ENCODE measurements at places on chromosomes 13 and 19.

DNA sequence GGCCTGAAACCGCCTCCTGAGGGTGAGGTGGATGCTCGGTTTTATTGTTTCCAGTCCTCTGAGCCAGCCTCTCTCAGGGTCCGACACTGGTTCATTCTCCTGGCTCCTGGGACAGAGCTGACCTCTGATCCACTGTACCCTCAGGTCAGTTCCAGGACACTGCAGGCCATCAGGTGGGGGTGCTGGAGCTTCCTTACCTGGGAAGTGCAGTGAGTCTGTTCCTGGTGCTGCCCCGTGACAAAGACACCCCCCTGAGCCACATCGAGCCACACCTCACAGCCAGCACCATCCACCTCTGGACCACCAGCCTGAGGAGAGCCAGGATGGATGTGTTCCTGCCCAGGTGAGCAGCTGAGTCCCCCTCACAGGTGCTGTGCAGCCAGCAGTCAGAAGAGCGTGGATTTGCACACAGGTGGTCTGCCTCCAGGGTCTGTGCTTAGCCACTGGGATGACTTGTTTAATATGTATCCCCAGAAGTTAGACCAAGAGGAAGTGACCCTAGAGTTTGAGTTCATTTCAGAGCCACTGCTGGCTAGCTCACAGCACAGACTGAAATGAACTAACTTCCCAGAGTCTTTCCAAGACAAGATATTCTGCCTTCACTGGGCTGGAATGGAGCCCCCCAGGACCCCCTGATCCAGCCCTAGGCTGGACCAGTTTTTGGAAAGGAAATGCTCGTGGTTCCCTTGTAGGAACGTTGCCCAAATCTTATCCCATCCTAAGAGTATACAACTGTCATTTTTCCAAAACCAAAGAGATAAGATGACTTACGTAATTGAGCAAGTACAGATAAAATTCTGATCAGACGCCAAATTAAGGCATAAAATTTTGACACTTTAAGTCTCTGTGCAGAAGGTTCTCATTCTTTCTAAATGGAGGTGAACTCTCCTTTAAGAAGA is 8.8 kb downstream of the SERPINE3 start:
- DNase-seq, result no peak

DNA sequence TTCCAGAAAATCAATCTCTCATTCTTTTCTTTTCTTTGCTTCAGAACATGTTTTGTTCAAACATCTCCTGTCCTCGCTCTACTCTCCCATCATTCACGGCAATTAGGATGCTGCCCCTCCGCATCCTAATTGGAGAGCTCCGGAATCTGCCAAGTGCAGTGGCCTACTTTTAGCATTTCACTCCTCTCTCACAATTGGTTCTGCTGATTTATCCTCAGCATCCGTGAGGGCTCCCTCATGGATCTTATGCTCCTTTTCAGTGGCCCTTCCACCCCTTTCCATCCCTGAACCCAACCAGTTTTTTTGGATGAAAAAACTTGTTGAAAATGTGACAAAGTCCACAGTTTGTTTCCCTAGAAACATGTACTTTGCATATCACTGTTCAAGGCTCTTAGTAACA is 22.4 kb downstream of the AMER2 start:
- DNase-seq, result no peak

GRCh38 chr19:19385896-19386869 is 19.3 kb upstream of the GATAD2A start:
- DNase-seq, result no peak

DNA sequence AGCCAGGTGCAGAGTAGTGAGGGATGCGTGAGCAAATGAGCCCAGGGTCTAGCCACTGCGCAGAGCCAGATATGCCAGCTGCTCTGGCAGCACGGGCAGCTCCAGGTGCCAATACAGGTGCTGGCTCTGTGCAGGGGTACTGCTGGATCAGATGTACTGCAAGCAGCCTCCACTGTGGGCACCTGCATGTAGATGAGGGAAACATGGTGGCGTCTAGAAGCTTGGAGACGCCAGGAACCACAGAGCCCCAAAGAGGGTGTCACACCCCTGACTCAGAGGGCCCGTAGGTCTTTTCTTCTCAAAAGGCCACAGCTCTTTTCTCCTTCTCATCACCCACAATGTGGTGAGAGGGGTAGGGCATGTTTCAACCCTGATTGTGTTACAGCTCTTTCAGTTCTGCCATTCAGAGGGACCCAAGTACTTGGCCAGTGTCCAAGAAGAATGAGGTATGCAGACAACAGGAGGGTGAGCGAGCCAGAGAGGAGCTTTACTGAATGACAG is 244.4 kb upstream of the SLITRK1 start:
- no peak for DNase-seq

DNA sequence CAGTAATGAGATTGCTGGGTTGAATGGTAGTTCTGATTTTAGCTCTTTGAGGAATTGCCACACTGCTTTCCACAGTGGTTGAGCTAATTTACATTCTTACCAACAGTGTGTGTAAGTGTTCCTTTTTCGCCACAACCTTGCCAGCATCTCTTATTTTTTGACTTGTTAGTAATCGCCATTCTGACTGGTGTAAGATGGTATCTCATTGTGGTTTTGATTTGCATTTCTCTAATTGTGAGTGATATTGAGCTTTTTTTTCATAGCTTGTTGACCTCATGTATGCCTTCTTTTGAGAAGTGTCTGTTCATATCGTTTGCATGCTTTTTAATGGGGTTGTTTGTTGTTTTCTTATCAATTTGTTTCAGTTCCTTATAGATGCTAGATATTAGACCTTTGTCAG is 245.0 kb downstream of the MTUS2 start:
- no peak for DNase-seq

- DNase-seq, result peak; percentile 85
Observed at GRCh38 chr19:23070353-23071146, 46.3 kb upstream of the ZNF730 start.

DNA sequence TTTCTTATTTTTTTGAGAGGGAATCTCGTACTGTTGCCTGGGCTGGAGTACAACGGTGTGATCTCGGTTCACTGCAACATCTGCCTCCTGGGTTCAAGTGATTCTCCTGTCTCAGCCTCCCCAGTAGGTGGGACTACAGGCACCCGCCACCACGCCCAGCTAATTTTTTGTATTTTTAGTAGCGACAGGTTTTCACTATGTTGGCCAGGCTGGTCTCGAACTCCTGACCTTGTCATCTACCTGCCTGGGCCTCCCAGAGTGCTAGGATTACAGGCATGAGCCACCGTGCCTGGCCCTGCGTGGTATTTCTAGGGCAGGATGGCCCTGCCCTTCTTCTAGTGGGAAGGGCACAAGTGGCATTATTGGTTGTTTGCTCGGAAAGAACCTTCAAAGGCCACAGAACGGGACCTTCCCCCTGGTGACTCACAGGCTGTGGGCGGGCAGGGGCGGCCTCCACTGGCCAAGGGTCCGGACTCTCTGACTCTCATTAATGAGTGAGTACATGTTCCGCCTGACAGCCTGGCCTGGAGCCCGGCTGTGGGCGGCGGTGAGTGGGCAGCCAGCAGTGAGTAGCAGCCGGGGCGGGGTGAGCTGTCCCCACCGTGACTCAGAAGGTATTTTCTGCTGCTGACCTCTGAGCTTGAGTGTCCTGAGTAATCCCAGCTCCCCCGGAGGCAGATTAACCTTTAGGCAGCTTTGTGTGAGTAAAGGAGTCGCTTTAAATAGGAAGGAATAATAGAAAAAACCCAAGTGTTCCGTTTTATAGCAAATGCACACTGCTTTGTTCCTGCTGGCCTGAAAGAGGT is 5.1 kb downstream of the DOT1L start:
- peak; percentile 87 for DNase-seq

DNA sequence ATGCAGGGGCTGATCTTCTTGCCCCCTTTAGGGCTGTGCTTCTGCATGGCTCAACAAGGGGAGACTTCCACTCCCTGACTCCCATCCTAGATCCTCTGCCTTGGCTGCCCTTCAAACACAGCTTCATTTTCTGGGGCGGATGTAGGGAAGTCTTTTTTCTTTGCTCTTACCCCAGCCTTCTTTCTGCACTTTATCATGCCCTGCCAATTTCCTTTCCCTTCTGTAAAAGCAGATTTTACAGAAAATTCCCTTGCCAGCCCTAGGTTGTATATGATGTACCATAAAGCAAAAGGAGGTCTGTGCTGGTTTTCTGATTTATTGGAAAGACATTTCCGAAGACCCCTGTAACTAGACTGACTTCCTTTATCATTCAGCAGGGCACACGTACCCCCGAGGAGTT is 283.4 kb downstream of the SHISA2 start:
- no peak for DNase-seq

GRCh38 chr13:33307843-33308242 is 22.3 kb upstream of the STARD13 start:
- no peak for DNase-seq

- DNase-seq, result no peak
Observed at GRCh38 chr13:91540158-91540736, 141.8 kb downstream of the GPC5 start.

DNA sequence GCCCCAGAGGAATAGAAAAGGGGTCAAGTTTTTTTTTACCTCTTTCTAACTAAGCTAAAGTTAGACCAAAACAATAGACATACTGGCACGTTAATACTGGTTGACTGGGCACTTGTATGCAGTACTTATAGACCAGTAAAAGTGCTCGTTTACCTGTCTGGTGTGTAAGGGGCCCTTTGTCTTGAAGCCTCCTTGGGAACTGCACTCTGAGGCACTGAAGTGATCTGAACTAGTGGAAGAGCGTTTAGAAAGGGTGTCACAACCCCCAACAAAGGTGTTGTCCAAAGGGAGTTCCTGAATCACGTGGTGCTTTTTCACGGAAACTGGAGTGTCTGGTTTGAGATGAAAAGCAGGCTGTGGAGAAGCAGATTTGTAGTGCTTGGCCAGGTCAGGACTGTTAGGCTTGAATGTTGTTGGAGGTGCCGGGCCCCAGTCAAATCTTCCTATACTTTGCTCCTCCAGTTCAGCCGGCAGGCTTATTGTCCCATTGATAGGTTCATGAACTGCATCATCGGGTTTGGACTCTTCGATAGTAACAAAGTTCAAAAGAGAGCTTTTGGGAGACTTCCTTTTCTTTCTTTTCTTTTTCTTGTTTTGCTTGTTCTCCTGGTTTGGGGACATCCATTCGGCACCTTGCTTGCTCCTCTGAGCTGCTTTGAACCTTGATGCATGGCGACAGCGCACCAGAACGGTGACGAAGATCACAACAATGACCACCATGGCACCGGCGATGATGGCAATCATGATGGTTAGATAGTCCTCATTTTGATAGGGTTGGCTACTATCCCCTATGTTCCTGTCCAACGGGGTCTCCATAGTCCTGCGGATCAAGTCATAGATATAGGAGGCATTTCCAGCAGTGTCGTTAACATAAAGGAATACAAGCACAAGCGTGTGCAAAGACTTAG is 4.6 kb downstream of the PCDH9 start:
- DNase-seq, result no peak

DNA sequence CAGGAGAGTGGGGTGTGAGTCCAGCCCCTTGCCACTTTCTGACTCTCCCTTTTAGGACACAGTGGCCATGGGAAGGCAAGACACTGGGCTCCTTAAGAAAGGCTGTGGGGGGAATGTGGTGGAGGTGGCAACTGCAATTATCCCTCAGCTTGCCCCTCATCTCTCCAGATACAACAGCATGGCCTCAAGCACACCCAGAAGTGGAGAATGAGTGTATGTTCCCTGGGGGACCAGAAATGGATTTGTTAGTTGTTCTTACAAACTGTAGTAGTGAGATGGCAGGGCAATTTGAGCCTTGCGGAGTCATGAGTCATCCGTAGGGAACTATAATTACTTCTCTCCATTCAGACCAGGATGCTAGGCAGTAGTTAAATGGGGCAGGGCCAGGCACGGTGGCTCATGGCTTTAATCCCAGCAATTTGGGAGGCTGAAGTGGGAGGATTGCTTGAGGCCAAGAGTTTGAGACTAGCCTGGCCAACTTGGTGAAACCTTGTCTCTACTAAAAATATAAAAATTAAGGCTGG is 25.6 kb upstream of the CXCL17 start:
- no peak for DNase-seq

DNA sequence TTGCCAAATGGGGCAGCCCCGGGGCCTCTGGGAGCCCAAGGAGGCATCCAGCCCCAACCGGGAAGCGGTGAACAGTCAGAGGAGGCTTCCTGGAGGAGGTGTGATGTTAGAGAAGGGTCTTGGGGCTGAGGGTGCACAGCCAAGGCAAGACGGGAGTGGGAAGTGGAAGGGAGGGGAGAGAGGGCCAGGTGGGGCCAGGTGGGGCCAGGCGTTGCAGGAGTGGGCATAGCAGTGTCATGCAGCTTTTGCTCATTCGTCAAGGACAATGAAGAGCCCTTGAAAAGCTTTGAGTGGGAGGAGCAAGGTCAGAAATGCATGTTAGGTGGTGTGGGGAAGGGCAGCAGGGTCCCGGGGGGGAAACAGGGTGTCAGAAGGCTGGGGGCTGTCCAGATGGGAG is 1.8 kb downstream of the FBN3 start:
- DNase-seq, result no peak

DNA sequence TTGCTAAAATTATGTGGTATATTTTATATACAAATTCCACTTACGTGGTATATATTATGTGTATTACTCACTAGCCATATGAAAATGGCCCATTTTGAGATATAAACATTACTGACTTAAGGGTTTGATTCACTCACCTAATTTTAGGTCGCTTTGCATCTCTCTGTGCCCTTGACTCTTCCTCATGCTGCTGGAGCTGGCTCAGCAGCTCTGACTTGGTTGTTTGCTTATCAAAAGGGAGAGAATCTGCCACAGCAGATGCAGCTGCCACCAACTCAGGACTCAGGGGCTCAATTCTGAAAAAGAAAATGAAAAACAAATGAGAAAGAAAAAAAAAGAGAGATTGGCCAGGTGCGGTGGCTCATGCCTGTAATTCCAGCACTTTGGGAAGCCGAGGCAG is 12.2 kb downstream of the MRPS31 start:
- no peak for DNase-seq

DNA sequence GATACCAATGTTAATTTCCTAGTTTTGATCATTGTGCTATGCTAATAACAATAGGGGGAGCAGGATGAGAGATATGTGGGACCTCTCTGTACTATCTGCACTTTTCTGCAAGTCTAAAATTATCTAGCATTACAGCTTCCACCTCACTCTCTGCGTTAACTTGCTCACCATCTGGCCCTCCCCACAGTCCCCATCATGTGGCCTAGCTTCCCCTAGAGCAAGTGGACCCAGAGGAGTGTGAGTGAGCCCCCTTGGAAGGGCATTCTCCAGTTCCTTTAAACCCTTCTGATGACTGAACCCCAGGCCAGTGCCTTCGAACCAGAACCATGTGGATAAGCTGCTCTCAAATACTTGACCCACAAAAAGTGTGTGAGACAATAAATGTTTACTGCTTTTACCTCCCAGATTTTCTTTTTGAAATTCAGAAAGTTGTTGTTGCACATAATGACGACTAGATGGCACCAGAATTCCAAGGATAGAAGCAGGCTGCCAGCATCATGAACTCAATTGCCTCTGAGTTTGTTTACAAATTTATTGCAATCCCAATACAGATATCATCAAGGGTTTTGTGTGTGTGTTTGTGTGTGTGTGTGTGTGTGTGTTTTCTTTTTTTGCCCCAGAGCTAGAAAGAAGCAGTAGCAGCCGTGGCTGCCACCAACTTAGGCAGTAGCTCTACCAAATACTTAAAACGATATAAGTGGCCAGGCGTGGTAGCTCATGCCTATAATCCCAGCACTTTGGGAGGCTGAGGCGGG is 49.0 kb upstream of the ZNF780A start:
- DNase-seq, result no peak

- DNase-seq, result peak; percentile 49
Observed at GRCh38 chr19:34998777-34999497, 1.2 kb upstream of the GRAMD1A start.

GRCh38 chr13:32314271-32315237 is 609 bp downstream of the ZAR1L start:
- DNase-seq, result peak; percentile 25

All from WERI-Rb-1 (cell line).